ENCODE measurements at places on chromosomes 7 and 10.

DNA sequence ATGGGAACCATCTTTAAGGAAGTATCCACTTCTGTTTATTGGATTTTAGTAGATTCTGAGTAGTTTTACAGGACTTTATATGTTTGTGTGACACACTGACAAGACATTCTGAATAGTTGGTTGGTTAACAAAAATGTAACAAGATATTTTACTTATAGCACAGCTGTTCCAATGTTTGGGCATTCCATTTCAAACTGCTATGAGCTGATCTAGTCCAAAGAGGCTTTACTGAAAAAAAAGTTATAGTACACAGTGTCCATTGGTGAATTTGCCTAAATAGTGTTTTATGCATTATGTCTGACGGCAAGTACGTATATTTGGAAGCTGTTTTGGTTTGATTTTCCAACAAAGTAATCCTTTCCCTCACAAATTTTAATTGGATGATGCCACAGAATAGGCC, 99.1 kb downstream of the SAMD9 start:
- no peak for DNase-seq

DNA sequence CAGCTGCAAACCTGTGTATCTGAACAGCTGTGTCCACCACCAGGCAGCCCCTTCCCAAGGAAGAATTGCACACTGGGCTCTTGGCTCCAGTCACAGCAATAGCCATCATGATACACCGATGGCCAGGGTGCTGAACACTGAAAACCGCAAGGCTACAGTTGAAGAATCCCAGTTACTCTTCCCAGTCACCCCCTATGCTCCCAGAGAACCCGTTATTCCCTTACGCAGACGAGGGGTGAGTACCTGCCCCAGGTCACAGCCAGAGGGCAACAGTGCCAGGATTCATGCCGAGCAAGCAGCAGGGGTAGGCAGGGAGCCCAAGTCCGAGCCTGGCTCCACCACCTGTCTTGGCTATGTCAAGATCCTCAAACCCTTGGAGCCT, 57.8 kb downstream of the RASGEF1A start:
- no peak for DNase-seq

GRCh38 chr10:117804470-117805011, 242.2 kb downstream of the RAB11FIP2 start:
- no peak for DNase-seq

DNA sequence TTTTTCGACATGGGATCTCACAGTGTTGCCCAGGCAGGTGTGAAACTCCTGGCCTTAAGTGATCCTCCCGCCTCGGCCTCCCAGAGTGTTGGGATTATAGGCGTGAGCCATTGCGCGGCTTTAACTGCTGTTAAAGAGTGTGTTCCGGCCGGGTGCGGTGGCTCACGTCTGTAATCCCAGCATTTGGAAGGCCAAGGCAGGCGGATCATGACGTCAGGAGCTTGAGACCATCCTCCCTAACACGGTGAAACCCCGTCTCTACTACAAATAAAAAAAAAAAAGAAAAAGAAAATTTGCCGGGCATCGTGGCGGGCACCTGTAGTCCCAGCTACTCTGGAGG, 1.1 kb downstream of the RABGEF1 start:
- DNase-seq, result no peak

- DNase-seq, result no peak
Measured at GRCh38 chr10:34171957-34172527, 643.1 kb downstream of the PARD3 start.

DNA sequence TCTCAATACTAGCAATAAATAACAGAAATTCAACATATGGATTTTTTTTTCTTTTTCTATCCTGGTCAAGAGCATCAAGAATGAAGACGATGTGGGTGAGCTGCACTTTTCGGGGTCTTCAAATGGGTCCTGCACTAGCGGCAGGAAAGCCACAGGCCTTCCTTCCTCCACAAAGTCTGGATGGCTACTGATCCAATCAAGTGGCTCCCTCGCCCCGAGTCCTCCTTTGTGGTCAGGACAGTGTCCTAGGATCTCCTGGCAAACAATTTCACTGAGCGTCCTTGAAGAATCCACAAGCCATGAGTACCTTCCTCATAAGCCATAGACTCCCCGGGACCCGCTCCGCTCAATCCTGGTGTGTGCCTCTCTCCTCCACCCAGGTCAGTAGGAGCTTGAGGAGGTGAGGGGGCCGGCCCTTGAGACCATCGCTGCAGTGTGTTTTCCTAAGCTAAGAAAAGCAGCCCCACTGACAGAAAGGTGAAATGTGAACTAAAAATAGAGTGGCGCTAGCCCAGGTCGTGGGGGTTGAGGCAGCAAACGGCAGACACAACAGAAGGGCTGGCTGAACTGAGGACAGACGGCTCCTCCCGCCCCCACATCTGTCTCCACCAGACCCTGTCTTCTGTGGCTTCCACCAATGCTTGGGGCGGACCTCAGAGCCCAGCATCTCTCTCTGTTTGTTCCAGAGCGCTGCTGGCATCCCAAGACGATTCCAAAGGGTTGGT, 202.3 kb downstream of the HERPUD2 start:
- no peak for DNase-seq

DNA sequence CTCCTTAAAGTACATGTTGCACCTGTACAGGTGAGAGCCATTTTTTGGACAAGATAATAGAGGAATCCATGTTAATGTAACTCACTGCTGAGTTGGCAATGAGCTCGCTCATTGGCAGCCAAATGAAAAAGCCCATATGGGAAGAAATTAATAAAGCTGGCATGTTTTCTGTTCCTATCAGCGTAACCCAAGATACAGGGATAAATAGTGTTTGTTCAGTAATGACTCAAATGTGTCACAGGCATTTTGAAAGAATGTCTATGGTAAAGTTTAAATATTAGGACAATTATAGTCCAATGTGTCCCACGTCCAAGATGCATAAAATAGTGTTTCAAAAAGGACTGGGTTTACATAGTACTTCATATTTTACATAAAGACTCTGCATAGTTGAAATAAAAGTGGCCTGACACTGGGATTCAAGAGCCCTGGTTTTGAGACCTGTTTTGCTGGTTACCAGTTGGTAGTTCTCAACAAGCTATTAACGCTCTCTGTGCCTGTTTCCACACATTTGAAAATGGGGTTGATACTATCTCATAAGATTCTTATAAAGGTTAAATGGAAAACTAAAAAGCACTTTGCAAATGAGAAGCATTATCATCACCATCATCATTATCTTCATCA, 49.1 kb downstream of the MTURN start:
- DNase-seq, result no peak

DNA sequence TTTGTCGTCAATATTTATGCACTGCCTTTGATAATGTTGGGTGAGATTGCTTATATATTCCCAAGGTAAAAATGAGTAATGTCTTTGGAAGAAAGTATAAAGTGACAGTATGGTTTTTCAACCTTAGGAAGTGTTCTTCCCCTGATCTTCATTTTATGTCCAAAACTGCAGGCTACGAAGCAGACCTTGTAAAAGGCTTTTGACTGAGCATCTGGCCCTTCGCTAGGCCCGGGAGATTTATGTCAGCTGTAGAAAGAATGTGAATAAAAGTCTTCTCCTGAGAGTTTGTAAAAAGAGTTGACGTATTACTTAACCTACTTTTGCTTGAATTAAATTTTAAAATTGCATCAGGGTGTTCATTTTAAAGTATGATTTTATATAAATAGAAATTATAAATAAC, 116.8 kb downstream of the CPED1 start:
- DNase-seq, result no peak

DNA sequence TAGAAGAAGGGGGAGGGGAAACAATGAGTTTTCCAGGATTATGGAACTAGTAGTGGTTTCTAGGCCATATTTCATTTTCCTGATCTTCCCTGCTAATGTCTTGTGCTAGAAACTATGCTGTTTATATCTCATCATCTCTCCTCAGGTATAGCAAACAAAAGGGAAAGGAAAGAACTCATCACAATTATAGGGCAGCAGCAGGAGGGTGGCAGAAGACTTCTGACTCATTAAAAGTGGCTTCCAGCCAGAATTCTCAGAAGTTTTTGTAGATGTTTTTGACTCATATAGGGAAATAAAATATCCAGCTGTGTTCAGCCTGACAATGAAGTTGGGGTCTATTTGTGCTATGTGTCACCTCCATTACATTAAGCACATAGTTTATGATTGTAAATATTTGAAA, 6.5 kb downstream of the AHR start:
- peak; percentile 32 for DNase-seq

DNA sequence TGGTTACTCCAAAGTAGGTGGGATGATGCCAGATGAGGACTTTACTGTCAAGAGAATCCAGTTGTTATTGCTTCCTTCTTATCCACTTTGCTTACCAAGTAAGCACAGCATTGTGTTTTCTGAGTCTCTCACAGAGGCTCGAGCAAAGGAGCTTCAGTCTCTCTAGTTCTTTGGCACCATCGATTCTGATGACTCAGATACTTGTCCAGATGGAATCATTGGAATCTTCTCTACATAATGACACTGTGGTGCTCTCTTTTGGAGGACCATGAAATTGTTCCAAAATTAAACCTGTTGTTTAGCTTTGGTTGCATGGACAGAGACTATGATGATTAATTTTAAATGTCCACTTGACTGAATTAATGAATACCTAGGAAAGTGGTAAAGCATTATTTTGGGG, 132.6 kb downstream of the NXPH1 start:
- DNase-seq, result no peak

DNA sequence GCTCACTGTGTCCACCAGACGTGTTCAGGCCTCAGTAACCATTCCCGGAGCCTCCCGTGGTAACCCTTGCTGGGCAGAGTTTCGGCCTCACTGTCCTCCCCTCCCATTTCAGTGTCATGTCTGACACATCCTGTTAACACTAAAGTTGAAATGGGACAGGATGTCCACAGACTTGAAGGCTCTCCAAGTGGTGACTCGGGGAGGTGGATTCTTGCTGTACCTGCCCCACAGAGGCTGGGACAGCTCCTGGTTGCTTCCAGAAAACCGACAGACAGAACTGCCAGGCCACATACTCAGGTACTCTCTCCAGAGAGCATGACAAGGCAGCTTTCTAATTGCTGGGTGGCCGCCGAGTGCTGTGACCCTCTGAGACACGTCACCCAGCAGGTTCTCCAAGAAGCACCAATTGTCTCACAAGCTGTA, 17.9 kb upstream of the CYTH3 start:
- DNase-seq, result no peak

DNA sequence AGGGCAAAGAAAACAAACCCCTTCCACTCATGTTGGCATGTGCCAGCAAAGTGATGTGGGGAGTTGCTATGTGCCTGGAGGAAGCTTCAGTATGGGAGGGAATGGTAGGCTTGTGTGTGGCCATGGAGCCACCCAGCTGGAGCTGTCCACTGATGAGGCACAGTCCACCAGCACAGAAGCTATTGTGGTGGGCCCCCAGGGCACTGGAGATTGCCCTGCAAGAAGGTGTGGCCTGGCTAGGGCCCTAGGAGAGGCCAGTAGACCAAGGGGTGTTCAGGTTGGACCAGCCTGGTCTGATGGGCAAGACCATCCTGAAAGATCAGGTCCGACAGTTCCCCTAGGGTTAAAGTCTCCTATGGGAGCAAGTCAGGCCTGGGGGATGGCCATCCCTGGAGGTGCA, 22.1 kb upstream of the KEL start:
- no peak for DNase-seq

DNA sequence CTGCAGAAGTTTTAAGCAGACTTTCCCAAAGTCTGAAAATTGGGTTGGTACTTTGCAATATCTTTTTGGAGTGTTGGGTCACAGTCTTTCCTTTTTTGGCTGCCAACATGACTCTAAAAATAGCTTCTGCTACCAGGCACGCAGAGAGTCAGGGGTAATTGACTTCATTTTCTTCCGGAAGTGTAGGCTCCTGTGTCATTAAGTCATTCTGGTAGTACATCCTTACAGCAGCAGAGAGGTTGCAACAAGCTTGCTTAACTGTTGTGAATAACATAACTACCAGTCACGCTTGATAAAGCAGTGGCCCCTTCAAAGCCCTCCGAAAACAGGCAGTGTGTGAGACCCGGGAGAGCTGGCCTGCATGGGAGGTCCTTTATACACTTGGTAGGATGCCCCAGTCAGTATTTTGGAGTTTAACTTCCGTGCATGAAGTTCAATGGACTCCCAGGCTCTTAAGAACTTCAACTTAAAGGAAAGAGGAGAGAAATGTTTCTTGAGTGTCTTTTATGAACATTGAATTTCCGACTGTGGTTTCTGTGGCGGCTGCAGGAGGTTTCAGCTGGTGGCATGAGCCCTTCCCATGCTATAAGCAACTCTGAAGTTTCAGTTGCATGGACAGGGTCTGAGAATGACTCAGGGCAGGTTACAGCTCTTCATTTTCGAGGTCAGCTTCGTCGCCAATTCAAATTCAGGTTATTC, 310.7 kb downstream of the GALNT17 start:
- DNase-seq, result no peak

GRCh38 chr10:110286841-110287240, 17.9 kb downstream of the SMNDC1 start:
- no peak for DNase-seq

DNA sequence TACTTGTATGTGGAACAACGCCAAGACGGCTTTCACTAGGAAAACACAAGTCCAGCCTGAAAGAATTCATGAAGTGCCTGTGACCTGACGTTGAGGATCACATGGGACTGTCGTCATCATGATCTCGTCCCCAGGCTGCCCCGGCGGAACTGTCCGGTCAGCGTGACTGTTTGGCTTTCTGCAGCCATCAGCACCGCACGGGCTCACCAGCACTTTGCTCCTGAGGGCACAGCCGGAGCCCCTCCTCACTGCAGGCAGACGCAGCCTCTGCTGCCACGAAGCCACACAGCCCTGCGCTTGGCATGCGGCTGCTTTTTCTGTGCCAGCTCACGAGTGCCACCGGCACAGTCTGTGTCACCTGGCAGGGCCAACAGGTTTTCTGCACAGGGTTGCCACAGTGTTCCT, 9.4 kb upstream of the GET4 start:
- DNase-seq, result no peak

- DNase-seq, result no peak
Measured at GRCh38 chr10:62992145-62992721, 140.9 kb upstream of the NRBF2 start.

Data from SHP77 treated with DMSO at 0.1 percent for 48 hours (cell line).